ENCODE measurements at places on chromosomes 11 and 22. TPM values are rescaled to one million over a fixed set of nuclear protein-coding genes. Genes with fewer than 3 reads are reported as not detected.

Gene FOLR2
- total RNA-seq, result not detected

Gene PHOX2A
- total RNA-seq, result not detected

Gene TCN2
- 5.2 TPM for total RNA-seq

Gene NCAPD3
- 17.7 TPM for total RNA-seq

Gene DCHS1
- total RNA-seq, result 0.07 TPM

Gene OR4A16
- total RNA-seq, result not detected

Gene SYT8
- 0.26 TPM for total RNA-seq

Gene TREH
- total RNA-seq, result not detected

Gene GAL3ST3
- total RNA-seq, result not detected

Gene OR51A7
- not detected for total RNA-seq

Gene JRKL
- total RNA-seq, result 5.2 TPM

Gene DGCR6
- 2.1 TPM for total RNA-seq

Gene CCDC15
- total RNA-seq, result 0.86 TPM

Gene TRIM22
- total RNA-seq, result 0.86 TPM

Gene HTR3A
- not detected for total RNA-seq

Gene AQP11
- 1.7 TPM for total RNA-seq

Gene OR8D1
- total RNA-seq, result not detected

Gene C11orf52
- 0.18 TPM for total RNA-seq

Gene OR52H1
- total RNA-seq, result not detected

Gene PITPNB
- total RNA-seq, result 44.9 TPM

Gene EMID1
- 0.29 TPM for total RNA-seq

Gene CDC42BPG
- total RNA-seq, result 1.5 TPM

Gene MCAT
- 29.3 TPM for total RNA-seq

Gene C11orf91
- 1.5 TPM for total RNA-seq

Gene HPS5
- 12.8 TPM for total RNA-seq

Gene TEX12
- not detected for total RNA-seq

Gene ARHGAP20
- not detected for total RNA-seq

Gene SLC22A25
- not detected for total RNA-seq
